ENCODE measurements at places on chromosomes 5 and 9.

DNA sequence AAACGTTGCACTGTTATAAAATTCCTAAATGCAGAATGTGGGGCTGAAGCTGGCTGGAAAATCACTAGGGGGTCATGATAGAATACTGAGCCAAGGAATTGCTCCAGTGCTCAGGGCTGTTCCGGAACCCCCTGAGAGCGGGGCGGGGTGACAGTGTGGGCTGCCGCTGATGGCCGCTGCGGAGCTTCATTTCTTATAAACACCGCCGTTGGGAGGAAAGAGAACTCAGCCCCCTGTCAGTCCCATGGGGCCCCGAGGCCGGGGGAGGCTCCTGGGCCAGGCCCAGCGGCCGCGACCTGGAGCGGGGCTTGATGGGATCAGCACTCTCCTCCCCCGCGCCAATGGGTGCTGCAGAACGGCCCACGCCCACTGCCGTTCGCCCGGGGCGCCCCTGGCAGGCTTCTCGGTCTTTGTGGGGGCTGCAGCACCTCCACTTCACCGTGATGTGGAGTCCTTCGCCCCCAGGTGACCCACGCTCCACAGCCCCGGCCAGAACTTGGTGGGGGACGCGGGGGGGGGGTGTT is 5.2 kb upstream of the IRF1 start:
- H3K4me3 ChIP-seq: peak overlapping the region; percentile 96
- DNase-seq: peak; percentile 74
- H3K36me3 ChIP-seq: no peaks in the 10 kb centered on the region
- peaks cover 83% of the 10 kb centered on the region for H3K4me1 ChIP-seq
- peaks cover 6% of the 10 kb centered on the region for H3K27me3 ChIP-seq

GRCh38 chr9:75797085-75797580 is 93.3 kb upstream of the PCSK5 start:
- H3K27me3 ChIP-seq: no peaks in the 10 kb centered on the region
- no peak overlapping the region for H3K4me3 ChIP-seq
- no peak for DNase-seq

DNA sequence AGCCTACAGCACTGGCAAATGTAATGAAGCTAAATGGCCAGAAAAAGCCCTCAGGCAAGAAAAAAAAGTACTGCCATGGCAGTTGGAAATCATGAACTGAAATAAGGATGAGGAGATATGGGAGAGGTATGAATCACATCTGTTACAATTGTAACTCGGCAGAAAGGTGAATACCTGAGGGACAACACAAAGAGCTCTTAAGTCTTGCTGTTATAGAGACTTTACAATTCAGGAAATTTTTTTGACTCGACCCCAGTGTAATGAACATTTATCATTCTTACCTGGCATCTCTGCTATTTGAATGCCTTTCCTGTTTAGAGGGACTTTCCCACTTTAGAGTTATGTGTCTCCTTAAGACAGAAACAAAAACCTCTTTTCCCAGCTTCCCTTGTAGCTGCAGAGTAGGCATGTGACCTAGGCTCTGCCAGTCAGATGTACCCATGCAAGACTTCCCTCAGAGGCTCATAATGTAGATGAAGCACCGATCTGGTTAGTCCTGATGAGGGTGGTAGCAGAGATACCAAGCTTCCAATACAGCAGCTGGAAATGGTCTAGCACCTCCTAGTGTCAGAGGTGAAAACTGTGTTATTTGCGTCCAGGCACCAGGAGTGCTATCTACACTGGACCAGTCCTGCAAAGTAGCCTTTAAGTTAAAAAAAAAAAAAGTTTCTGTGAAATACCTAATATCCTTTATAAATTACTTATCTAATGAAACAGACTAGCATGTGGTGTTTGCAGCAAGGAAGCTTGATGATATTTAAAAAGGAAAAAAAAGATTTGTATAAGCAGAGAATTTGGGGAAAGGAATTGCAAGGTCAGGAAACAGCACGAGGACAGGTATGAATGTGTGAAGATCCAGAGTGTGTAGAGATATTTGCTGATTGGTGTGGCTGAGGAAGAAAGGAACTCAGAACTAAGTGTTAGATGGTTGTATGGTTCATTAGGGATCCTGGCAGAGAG is 146.9 kb upstream of the SLC1A3 start:
- H3K4me1 ChIP-seq: peaks cover 6% of the 10 kb centered on the region
- H3K27me3 ChIP-seq: peaks cover 3% of the 10 kb centered on the region
- no peak overlapping the region for H3K27ac ChIP-seq
- H3K4me3 ChIP-seq: no peak overlapping the region

DNA sequence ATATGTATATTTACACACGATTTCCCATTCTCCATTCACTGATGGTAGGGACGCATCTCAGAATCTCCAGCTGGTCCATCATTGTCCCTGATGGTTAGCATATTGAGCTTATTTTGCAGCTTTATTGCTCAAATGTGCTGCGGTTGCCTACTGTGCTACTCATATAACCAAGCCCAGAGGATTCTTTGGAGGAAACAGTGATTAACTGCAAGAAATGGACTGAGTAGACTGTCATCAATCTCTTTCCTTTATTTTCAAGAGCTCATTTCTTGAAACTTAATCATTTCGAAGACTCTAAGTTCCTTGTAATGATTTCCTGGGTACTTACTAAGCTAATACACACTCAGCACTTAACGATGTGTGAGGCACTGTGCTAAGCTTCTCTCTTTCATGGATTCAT is 119.0 kb downstream of the MAT2B start:
- no peak for DNase-seq
- no peaks in the 10 kb centered on the region for H3K4me1 ChIP-seq
- no peak overlapping the region for H3K4me3 ChIP-seq
- H3K36me3 ChIP-seq: no peaks in the 10 kb centered on the region
- H3K27me3 ChIP-seq: peaks cover 5% of the 10 kb centered on the region

- H3K4me3 ChIP-seq: no peak overlapping the region
- peaks cover 2% of the 10 kb centered on the region for H3K27me3 ChIP-seq
- no peak overlapping the region for H3K27ac ChIP-seq
- no peaks in the 10 kb centered on the region for H3K36me3 ChIP-seq
These were observed 17.3 kb downstream of the VCAN start for GRCh38 chr5:83488821-83489220.

DNA sequence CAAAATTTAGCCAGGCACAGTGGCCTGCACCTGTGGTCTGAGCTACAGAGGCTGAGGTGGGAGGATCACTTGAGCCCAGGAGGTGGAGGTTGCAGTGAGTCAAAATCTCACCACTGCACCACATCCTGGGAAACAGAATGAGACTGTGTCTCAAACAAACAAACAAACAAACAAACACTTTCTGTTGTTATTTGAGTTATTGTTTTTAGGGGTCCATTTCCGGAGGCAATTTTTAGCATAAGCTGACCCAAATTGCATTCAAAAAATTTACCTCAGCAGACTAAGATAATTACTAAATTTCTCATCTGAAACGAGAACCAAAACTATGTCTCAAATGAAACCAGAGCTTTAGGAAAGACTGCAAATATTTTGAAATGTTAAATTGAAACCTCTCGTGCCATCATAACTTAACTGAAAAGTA is 1485.1 kb downstream of the EFNA5 start:
- H3K27me3 ChIP-seq: no peaks in the 10 kb centered on the region
- no peak for DNase-seq
- no peaks in the 10 kb centered on the region for H3K4me1 ChIP-seq
- H3K27ac ChIP-seq: no peak overlapping the region

- H3K4me1 ChIP-seq: no peaks in the 10 kb centered on the region
- H3K27ac ChIP-seq: no peak overlapping the region
- no peak overlapping the region for H3K4me3 ChIP-seq
- H3K36me3 ChIP-seq: no peaks in the 10 kb centered on the region
These were observed 287.4 kb upstream of the IRX4 start for GRCh38 chr5:2169850-2170760.

DNA sequence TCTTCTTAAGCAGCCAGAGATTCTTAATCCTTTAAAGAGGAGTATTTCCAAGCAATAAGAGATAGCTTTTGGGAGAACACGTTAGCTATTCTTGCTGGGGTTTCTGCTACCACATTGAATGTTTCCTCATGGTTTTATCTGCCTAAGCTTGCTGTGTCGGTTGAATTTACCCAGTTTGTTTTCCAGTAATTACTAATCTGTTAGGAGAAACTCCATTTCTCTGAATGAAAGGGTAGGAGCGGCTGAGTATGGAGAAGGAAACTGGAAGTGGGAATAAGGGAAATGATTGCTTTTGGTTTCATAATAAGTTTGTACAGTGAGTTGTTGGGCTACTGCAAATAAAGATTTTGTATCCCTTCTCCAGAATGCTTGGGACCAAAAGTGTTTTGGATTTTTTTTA is 1.2 kb downstream of the JAK2 start:
- peaks cover 30% of the 10 kb centered on the region for H3K4me1 ChIP-seq
- H3K36me3 ChIP-seq: no peaks in the 10 kb centered on the region
- DNase-seq: no peak
- no peaks in the 10 kb centered on the region for H3K27me3 ChIP-seq
- H3K4me3 ChIP-seq: peak overlapping the region; percentile 93
- peak overlapping the region; percentile 94 for H3K27ac ChIP-seq

GRCh38 chr5:176658817-176659511 is 11.7 kb downstream of the TSPAN17 start:
- H3K4me3 ChIP-seq: peak overlapping the region; percentile 76
- DNase-seq: peak; percentile 61
- H3K4me1 ChIP-seq: peaks cover 32% of the 10 kb centered on the region
- peaks cover 12% of the 10 kb centered on the region for H3K36me3 ChIP-seq
- H3K27me3 ChIP-seq: no peaks in the 10 kb centered on the region

- H3K27me3 ChIP-seq: peaks cover 4% of the 10 kb centered on the region
- no peak overlapping the region for H3K27ac ChIP-seq
- H3K4me1 ChIP-seq: no peaks in the 10 kb centered on the region
These were observed 155.2 kb upstream of the SPRY4 start for GRCh38 chr5:142479854-142480519.

GRCh38 chr5:22431406-22431805 is 421.7 kb downstream of the CDH12 start:
- no peak overlapping the region for H3K27ac ChIP-seq
- no peak for DNase-seq
- no peaks in the 10 kb centered on the region for H3K4me1 ChIP-seq
- no peaks in the 10 kb centered on the region for H3K36me3 ChIP-seq
